ENCODE measurements at places on chromosomes 11 and 22. TPM values are rescaled to one million over a fixed set of nuclear protein-coding genes. Genes with fewer than 3 reads are reported as not detected.

Gene LUZP2
- total RNA-seq, result 3.8 TPM

Gene CCDC188
- total RNA-seq, result not detected

Gene OR52A1
- total RNA-seq, result 5.4 TPM

Gene CRYAB
- total RNA-seq, result 1.4 TPM

Gene BAIAP2L2
- total RNA-seq, result 3.0 TPM

Gene PDE2A
- total RNA-seq, result 4.9 TPM

Gene WT1
- total RNA-seq, result 0.09 TPM

Gene SYTL2
- 4.3 TPM for total RNA-seq

Gene KRTAP5-7
- 0.11 TPM for total RNA-seq

Gene MRGPRX3
- not detected for total RNA-seq

Gene FERMT3
- total RNA-seq, result 3.8 TPM

Gene MMP8
- not detected for total RNA-seq

Gene H19
- 11.7 TPM for total RNA-seq

Gene PRDM11
- 8.3 TPM for total RNA-seq

Gene BATF2
- 3.2 TPM for total RNA-seq

Gene CSNK2A3
- 1.1 TPM for total RNA-seq

Gene MMP27
- not detected for total RNA-seq

Gene MS4A15
- total RNA-seq, result 0.39 TPM

Gene CHADL
- total RNA-seq, result 1.5 TPM

Gene MUC6
- total RNA-seq, result 0.07 TPM

Gene MMP3
- not detected for total RNA-seq

Gene NOL12
- total RNA-seq, result 22.0 TPM

Gene LMO1
- 0.39 TPM for total RNA-seq

Gene CD248
- 2.6 TPM for total RNA-seq

Gene PGA3
- total RNA-seq, result not detected

Gene TRIM49
- total RNA-seq, result not detected

Gene ROBO4
- 0.13 TPM for total RNA-seq

Gene LTO1
- 20.6 TPM for total RNA-seq

Gene OR5P2
- total RNA-seq, result not detected

Gene FOSL1
- total RNA-seq, result 20.5 TPM

Gene OLFML1
- total RNA-seq, result 0.18 TPM

Gene CRACR2B
- 55.9 TPM for total RNA-seq

Gene UBQLN3
- total RNA-seq, result not detected

Gene HOATZ
- not detected for total RNA-seq

Gene EFEMP2
- total RNA-seq, result 17.9 TPM

Gene AGBL2
- total RNA-seq, result 3.7 TPM

Gene DTX4
- total RNA-seq, result 12.8 TPM

Gene NXPE1
- total RNA-seq, result not detected

Gene NFAM1
- 1.6 TPM for total RNA-seq

Gene SCO2
- total RNA-seq, result 1.5 TPM

Gene RNF121
- 40.2 TPM for total RNA-seq

Gene DUSP8
- 2.5 TPM for total RNA-seq

Gene MMP20
- total RNA-seq, result not detected

Gene CREB3L1
- total RNA-seq, result 10.9 TPM

Gene KCNJ11
- 10.0 TPM for total RNA-seq

Gene DDT
- total RNA-seq, result 238 TPM

Gene NKAPD1
- total RNA-seq, result 17.1 TPM

Gene PSMC3
- 162 TPM for total RNA-seq

Gene PDGFB
- 9.2 TPM for total RNA-seq

Gene BARX2
- total RNA-seq, result not detected

Gene OR4C16
- not detected for total RNA-seq

Gene SLC37A2
- total RNA-seq, result 2.2 TPM

Gene GP1BB
- 4.3 TPM for total RNA-seq

Gene C11orf91
- total RNA-seq, result 0.22 TPM

Gene SLC43A3
- total RNA-seq, result 25.8 TPM

Gene ANO1
- 5.0 TPM for total RNA-seq

Gene PLEKHB1
- total RNA-seq, result 15.8 TPM

Gene KIAA0930
- total RNA-seq, result 62.1 TPM

All from WTC11 (cell line).